ENCODE measurements at places on chromosomes 11 and 22.

DNA sequence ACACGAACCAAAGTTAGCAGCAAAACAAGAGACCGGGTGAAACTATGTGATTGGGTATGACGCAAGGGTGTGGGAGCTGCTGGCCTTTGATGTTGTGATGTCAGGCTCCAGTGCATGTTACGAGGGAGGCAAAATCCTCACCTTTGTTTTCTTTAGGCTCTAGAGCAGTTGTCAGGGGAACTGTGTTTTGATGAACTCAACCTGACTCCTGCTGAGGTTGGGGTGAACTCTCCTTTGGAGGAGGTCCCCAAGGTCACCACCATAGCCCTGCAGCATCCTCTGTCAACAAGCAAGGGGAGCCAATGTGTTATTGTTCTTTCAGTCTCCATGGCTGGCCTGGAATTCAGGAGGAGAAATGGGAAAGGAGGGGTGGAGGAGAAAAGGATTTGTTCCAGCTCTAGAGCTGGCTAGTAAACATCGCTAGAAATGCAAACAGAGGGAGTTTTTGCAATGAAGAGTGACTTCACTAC lies 33.8 kb downstream of the RASSF10 start:
- DNase-seq, result no peak

- no peak for DNase-seq
Measured at GRCh38 chr22:47550524-47551430, 788.3 kb downstream of the TBC1D22A start.

GRCh38 chr11:80694385-80694784 lies 1253.6 kb upstream of the TENM4 start:
- DNase-seq, result no peak

- no peak for DNase-seq
Measured at GRCh38 chr11:112975051-112975450, 13.8 kb downstream of the NCAM1 start.

DNA sequence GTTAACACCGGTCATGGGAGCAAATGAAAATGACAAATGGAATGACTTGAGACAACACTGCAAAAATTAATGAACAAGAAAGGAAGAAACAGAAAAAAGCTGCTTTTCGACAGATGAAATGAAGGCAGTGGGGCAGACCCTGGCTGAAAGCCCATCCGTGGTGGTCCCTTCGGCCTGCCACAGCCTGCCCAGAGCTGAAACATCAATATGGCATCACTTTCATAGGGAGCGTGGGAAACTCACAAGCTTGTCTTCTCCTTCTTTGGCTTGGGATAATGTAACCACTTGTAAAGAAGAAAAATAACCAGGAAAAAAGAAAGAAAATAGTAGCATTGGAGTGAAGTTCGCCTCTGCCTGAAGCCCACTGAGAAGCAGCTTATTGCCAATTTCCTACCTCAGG lies 78.8 kb downstream of the CTTN start:
- no peak for DNase-seq

DNA sequence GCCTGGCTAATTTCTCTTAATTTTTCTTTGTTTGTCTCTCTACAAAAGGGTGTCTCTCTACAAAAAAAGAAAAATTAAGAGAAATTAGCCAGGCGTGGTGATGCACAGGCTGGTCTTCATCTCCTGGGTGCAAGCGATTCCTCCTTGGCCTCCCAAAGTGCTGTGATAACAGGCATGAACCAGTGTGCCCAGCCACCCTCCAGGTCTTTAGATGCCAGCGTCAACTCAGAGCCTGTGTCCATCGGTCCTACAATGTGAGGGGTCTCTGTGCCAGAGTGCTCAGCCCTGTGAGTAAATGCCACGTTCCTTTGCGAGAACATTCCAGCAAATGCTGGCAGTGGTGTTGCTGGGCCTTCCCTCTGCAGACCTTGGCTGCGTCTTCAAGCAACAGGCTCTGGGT lies 62.7 kb downstream of the IGF2 start:
- no peak for DNase-seq

- no peak for DNase-seq
Measured at GRCh38 chr22:39908136-39908535, 7.3 kb downstream of the GRAP2 start.

DNA sequence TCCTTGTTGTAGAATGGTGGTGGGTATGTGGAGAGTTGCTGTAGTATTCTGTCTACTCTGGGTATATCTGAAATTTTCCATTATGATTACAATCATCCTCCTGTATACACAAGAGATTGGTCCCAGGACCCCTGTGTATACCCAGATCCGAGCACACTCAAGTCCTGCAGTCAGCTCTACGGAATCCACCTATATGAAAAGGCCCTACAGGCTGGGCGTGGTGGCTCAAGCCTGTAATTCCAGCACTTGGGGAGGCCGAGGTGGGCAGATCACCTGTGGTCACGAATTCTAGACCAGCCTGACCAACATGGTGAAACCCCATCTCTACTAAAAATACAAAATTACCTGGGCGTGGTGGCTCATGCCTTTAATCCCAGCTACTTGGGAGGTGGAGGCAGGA lies 17.2 kb downstream of the PARVA start:
- DNase-seq, result no peak

GRCh38 chr22:38566726-38567504 lies 3.1 kb downstream of the DMC1 start:
- no peak for DNase-seq

GRCh38 chr11:7851391-7851790 lies 54.6 kb upstream of the OR5P2 start:
- DNase-seq, result no peak

GRCh38 chr22:38192475-38192863 lies 9.3 kb upstream of the MAFF start:
- no peak for DNase-seq

- DNase-seq, result no peak
Measured at GRCh38 chr11:41522391-41522790, 62.9 kb upstream of the LRRC4C start.

- no peak for DNase-seq
Measured at GRCh38 chr11:132874638-132875037, 657.7 kb downstream of the OPCML start.

DNA sequence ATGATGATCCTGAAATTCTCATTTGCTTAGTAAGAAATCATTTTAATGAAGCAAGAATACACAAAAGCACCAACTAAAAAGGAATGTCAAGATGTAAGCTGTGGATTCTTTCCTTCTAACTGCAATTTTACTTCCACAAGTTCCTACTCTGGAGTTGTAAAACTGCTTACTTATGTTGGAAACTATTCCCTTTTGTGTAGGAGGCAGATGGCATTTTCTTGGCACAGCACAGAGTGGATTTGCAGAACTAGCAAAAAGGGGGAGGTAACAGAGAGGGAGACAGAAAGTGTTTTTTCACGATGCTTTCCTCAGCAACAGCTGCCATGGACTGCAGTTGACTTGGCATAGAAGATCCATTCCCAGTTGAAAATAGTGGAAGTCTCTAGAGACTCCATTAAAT lies 1112.0 kb upstream of the RAG2 start:
- DNase-seq, result peak; percentile 69
